Glomerular endothelial cell (primary cell): ENCODE measurements at places on chromosomes 12 and 14.

- DNase-seq, result peak; percentile 16
Observed at GRCh38 chr14:99562856-99563748, 40.9 kb downstream of the CCDC85C start.

DNA sequence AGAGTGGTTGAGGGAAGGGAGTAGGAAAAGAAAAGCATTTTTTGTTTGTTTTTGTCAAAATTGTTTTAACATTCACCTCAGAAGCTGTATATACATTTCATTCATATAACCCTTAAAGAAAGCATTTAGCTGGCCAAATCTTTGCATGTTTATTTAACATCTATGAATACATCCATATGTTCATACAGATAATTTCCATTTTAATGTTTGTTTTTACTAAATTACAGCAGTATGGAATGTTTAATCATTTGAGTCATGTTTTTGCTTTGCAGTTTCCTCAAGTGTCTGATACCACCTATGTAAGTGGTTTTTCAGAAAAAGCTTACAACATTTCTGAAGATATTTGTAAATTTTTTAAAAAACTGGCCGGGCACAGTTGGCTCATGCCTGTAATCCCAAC lies 84.3 kb upstream of the ATF1 start:
- no peak for DNase-seq

- no peak for DNase-seq
Observed at GRCh38 chr12:30696486-30696885, 817 bp upstream of the IPO8 start.

DNA sequence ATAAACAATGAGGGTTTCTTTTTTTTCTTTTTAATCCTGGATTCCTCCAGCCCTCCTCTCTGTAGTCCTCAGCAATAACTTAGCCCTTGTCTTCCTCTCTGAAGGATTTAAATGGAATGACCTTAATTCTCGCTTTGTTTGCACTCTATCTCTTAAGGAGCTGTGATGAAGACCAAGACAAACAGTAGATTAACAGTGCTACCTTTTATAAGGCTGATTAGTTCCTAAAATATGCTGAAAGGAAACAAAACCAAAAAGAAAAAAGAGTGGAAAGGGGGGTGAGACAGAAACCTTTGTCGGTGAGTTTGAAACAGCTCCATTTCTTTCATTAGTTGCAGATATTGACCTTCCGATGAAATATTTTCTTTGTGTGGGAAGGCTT lies 38.7 kb upstream of the PTCSC3 start:
- no peak for DNase-seq

DNA sequence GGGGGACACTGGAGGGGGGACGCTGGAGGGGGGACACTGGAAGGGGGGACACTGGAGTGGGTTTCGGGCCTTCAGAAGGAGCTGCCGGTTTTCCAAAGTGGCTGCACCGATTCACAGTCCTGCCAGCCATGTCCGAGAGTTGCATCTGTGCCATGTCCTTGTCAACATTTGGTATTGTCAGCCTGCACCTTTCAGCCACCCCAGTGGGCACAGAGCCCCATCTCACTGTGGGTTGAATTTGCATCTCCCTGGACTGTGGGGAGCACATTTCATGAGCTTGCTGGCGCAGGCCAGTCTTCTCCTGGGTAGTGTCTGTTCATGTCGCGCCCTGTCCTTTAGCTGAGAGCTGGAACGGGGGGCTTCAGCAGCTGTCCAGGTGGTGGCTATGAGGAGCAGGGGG lies 72.7 kb downstream of the GALNT9 start:
- no peak for DNase-seq

DNA sequence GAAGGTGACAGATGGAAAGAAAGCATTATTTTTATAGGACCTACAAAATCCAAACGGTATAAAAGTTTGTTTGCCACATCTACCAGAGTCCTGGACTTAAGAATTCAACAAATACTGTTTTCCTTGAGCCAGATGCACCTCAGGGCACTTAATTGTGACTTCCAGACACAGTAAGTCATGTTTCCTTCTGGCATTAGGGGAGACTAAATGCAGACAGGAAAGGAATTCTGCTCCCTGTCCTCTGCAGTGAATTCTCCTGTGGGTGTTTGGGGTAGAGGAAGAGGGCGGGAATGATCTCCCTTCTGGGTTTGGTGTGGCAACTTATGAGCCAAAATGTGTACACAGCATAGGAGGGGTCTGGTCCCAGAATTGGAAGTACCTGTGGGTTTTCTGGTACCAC lies 93.9 kb upstream of the ZDHHC17 start:
- no peak for DNase-seq

DNA sequence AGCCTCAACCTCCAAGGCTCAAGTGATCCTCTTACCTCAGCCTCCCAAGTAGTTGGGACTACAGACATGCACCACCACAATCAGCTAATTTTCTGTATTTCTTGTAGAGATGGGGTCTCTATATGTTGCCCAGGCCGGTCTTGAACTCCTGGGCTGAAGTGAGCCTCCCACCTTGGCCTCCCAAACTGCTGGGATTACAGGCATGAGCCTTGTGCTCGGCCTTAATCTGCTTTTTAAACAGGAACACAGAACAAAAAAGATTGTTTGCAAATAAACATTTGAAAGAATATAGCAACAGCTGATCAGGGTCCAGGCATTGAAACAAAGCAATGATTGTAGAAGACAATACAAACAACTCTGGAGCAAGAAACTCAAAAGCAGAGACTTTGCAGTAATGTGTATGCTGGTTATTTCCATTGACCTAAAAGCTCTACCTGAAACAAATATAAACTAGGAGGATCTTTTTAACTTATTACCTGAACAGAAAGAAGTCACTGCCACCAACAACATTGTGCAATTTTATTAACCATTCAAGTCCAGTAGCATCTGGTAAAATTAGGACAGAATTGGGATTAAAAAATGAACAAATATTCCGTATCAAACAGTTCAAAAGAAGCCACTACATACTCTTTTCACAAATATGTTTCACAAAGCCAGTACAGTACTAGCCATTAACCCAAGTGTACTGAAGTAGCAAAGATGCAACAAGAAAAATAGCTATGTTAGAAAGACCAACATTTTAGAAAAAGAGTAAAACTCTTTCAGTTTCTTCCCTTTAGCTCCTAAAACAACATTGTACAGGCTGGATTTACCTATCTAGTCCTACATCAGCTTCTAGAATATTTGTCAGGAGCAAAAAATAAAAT lies 14.2 kb downstream of the AMN1 start:
- DNase-seq, result no peak

DNA sequence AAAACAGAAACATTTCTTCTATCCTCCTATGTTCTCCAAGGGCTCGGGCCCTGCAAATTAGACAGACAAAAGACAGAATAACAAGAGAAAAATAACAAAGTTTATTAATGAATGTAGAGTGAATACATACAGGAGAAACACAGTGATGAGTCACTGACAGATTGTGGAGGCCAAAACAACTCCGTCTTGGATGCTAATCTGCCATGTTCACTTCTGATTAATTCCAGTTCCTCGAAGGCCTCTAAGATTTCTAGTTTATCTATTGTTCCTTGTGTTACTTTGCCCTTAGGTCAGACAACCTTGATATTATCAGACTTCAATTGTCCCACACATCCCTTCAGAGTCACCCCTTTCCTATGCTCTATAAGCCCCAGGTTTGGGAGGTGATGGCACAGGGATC lies 26.8 kb upstream of the NEDD1 start:
- DNase-seq, result no peak

DNA sequence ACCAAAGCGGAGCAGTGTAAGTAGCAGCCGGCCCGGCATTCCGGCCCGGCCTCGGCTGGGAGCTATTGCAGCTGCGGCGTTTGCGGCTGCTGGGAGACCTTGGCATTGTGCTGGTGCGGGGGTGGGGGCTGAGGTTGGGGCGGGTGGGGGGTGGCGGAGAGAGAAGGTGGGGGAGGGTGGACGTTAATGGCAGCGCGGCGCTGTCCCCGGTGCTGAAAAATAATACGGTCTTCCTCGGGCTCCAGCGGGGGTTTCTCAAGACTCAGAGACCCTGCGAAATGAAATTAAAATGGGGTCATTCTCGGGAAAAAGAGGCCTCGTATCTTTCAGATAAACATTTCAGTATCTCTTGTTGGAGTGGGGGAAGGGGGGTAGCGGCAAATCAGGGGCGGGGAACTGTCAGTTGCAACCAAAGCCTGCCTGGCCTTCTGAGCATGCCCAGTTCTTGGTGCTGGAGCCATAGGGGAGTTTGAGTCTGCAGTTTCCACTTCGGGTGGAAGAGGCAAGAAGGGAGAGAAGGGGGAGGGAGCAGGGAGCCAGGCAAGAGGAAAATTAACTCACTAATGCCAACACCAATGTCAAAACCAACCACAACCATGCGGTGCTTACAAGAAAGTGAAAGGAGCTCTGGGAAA lies 414 bp downstream of the UNC79 start:
- DNase-seq, result no peak

GRCh38 chr12:109679501-109680263 lies 33.9 kb upstream of the FAM222A start:
- no peak for DNase-seq

DNA sequence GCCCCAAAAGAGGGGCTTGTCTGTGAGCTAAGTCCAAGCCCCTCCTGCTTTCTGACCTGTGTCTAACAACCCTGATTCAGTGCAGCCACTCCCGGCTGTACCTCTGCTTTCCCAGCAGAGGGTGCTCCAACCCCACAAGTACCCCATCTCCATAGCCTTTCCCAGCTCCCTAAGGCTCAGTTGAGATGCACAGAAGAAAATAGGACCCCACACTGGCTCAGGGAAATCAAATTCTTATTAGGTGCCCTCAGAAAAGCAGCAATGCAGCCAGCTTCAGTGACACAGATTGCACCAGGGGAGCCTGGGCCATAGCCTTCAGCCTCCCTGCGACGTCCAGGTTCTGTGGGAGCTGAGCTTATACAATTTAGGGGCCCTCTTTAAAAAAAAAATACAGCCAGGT lies 49.9 kb downstream of the LRRC74A start:
- peak; percentile 39 for DNase-seq

GRCh38 chr12:71158361-71158882 lies 623 bp upstream of the TSPAN8 start:
- no peak for DNase-seq

DNA sequence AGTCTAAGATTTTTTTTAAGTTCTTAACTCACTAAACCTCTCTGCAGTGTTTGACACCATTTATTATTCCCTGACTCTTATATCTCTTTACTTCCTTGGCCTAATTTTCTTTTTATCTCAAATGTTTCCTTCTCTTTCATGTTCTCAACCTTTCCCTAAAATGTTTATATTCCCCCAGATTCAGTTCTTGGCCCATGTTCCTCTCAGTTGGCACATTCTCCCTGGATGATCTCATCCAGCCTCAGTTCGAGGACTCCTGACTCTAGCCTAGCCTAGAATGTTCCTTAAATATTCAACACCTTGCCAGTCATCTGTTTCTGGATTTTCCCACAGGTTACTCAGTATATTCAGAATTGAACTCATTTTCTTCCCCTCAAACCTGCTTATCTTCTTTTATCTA lies 81.3 kb downstream of the SCN8A start:
- no peak for DNase-seq

- DNase-seq, result no peak
Observed at GRCh38 chr12:97640826-97641225, 178.2 kb downstream of the RMST start.

- DNase-seq, result no peak
Observed at GRCh38 chr12:49624921-49625577, 1.7 kb downstream of the PRPF40B start.

DNA sequence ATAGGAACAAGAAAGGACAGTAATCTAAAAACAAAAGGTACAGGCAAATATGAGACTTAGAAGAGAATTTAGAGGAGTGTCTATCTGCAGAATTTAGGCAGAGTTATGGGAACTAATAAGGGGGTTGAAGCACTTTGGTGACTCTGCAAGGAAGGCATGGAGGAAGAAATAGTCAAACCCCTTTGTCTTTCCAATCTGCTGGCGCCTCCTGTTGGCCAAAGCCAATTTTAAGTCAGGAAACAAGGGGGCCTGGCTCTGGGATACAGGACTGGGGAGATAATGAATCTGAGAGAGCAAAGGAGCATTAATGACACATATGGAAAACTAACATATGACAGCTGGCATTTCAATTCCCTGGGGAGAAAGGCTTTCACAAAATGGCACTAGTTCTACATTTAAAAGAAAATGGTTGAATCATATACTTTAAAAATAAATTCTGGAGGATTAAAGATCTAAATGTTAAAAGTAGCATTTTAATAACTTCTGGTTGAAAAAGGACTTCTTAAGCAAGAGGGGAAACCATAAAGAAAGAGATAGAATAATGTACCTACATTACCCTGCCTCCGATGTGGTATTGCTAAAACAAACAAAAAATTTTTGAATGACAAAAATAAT lies 48.5 kb upstream of the CSRP2 start:
- peak; percentile 2 for DNase-seq

- no peak for DNase-seq
Observed at GRCh38 chr12:42213023-42213422, 25.0 kb downstream of the YAF2 start.

DNA sequence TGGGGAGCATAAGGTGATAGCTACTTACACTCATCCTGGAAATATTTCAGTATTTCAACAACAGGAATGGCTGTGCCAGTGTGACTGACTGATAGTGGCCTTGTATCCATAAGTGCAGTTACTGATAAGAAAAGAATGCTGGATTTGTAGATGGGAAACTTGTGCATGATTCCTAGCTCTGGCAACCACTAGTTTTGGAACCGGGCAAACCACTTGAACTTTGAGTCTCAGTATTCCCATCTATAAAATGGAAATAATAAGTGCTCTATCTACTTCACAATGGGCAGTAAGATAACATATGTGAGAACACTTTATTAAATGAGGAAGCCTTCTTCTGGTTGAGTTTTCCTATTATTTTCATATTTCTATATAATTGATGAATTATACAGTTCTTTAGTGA lies 77.2 kb downstream of the TPH2 start:
- no peak for DNase-seq

DNA sequence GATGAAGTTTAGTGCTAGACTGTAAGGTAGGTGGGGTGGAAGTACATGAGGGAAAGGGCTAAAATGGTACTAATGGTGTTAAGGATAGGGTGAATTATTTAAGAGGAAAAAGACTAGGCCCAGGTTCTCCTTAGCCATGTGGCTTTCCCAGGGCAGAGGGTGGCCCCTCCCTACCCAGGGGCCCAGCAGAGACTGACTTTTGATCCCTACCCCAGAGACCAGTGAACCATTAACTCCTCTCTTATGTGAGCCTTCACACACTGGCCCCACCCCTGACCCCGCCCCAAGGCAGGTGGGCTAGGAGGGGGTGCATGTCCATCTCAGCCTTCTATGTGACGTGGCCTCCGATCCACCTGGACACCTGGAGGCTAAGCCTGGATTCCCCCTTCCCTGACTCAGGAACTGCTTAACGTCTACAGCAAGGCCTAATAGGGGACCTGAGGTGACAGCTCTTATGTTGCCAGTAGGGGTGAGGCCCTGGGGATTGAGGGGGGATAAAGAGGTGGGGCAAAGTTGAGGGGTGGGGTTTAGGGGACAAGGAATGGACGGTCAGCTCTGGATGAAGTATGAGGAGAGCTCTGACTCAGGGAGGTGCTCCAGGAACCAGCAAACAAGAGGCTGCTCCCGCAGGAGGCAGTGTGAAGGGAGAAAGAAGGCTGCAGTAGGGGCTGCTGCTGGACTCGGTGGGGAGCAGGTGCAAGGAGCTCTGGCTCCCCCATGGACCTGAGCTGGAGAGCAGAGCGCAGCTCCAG lies 757 bp downstream of the SLC39A5 start:
- DNase-seq, result no peak
